ENCODE measurements at places on chromosomes 16 and 17.
A peak's percentile ranks its signal among the peaks of the same experiment; 100 is the strongest.

DNA sequence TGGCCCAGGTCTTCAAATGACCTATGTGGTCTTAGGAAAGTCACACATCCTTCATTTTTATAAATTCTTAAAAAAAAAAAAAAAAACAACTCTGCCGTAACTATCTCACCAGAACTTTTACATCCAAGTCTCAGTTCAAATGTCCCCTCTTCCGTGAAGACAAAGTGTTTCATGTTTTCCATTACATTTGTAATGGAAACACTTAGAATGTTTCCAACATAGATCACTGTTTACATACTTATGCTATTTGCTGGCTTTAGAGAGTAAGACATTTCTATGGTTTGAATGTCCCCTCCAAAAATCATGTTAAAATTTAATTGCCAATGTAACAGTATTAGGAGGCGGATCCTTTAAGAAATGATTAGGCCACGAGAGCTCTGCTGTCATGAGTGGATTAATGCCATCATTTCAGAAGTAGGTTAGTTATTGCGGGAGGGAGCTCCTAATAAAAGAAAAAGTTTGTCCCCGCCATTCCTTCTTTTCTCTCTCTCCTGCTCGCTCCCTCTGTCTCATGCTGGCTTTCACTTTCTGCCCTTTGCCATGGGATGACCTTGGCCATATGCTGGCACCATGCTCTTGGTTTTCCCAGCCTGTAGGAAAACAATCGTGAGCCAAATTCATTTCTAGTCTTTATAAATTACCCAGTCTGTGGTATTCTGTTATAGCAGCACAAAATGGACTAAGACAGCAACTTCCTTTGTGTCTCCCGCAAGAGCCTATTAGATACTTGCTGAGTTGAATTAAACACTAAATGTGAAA is 887.8 kb upstream of the SOX9 start:
- DNase-seq = no peak

DNA sequence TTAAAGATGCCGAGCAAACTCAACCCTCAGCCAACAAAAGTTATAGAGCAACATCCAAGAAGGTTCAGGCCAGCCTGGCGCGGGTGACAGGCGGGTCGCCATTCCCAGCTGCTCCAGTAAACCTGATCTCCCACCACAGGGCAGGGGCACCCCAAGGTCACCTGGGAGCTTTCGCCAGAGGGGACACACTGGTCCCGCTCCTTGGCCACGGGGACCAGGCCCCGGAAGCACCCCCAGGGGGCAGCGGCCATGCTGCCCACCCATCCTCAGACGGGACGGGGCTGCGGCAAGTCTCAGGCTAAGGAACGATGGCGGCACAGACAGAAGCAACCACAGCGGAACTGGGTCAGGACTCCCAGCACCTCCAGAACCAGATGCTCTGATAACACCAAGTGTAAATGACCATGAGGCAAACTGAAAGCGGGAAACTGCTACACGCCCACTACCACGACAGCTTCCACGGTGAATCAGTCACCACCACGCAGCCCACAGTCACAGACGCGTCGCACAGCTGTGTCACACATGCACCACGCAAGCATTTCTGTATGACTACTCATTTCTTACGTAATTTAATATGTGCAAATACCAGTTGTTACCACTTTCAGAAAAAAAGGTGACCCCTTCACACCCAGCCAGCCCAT is 14.1 kb upstream of the CCDC154 start:
- DNase-seq = no peak

- DNase-seq = peak; percentile 79
These were observed 656 bp upstream of the GEMIN4 start for GRCh38 chr17:752620-753219.

- DNase-seq = peak; percentile 96
These were observed at the start of gene CFDP1 for GRCh38 chr16:75432828-75433731. Gene CFDP1 (minus strand): TSS chr16:75433503. CDS start chr16:75433352, 151 bp downstream.

GRCh38 chr17:60989379-60989778 is 311.7 kb downstream of the BCAS3 start:
- no peak for DNase-seq

DNA sequence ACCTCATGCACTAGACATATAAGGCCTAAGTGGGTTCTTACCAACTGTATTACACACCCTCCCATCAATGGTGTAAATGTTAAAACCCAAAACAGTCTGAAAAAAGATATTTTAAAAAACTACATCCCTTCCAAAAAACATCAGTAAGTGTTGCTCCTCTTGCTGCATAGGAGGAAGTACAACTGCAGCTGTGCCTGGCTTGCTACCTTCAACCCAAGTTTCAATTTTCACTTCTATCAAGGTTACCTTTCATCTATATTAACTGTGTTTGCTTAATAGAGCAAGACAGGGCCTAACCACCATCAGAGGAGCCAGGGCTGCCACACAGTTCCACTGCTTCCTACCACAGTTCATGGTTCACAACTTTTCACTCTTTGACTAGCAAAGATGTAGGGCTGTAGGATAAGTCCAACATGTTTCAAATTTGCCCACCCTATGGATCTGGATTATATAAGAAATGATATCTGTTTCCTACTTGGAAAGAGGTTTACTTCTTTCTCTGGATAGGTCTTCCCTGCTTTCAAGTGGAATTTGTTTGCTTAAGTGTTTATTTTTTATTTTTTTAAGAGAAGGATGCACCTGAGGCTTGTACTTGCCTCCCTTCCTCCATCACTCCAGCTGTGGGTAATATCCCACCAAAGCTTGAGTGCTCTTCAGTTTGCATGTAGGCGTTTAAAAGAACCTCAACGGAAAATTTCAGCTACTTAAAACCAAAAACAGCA is 56.7 kb downstream of the GRB7 start:
- DNase-seq = no peak

DNA sequence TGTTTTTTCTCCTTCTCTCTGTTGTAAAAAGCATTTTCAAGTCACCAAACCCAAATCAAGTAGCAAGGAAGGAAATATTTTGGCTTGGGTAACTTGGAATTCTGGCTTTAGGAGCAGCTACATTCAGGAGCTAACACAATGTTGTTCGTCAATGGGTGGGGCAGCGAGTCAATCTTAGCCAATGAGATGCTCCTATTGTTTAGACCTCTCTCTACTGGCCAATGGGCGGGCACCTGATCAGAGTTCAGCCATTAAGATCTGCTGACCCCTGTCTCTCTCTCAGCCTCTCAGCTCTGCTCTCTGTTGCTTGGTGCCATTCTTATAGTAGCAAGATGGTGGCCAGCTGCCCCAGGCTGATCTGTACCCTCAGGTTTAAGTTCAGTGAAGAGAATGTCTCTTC is 83.2 kb downstream of the IRX3 start:
- no peak for DNase-seq

DNA sequence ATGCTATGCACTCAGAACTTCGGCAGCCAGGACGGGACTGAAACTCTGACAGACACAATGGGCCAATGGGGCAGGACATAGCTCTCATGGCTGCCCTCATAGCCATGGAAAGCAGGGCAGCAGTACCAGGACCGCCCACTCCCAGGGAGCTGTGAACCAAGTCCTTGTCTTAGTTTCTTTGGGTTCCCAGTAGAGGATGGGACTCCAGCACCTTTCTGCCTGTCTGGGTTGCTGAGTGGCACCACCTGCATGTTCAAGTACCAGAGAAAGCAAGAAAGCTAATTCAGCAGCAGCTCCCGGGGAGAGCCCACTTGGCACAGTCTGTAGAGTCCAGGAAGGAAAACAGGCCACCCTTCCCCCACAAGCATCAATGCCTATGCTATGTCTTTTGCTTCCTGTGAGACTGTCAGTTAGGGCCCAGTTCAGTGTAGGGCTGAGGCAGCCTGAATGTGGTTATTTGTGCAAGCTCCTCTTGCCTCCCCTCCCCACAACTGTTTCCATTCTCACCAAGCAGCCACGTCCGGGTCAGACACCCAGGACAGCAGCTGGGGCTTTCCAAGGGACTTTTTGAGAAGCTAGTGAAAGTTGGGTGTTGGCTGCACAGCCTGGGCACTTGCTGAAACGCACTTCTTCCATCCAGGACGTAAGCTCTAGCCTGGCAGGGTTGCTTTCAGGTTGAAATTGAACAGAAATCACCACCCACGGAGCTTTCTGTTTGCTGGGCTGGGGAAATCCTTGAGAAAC is 7.8 kb downstream of the SUPT4H1 start:
- DNase-seq = no peak

DNA sequence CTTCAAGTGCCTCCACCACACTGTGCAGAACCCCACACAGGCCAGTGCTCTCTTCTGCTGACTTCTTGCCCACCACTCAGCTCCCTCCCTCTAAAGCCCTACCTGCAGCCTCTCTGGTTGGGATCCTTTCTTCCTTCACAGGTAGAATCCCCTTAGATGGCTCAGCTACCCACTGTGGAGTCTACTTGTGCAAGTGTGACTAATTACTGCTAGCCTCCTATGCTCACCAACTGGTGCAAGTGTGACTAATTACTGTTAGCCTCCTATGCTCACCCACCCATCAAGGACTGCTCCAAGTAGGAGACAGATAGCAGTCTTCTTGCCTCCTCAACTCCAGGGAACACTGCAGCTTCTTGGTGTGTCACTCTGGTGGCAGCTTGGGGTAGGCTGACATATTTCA is 43.6 kb downstream of the TEX14 start:
- DNase-seq = no peak

- no peak for DNase-seq
These were observed 4.5 kb upstream of the CCL14 start for GRCh38 chr17:35991075-35991474.

DNA sequence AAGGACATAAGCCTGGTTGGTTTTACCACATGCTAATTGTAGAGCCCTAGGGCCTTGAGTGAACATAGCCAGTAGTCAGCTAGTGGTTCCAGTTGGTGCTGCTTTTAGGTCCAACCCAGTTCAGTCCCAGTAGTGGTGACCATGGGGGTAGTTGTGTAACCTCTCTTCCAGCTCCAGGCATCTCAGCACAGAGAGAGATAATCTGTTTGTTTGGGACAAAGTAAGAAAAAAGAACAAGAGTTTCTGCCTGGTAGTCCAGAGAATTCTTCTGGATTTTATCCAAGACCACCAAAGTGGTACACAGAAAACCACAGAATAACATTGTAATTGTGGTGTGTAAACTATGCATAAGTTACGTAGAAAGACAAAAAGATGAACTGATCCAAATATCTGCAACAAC is 5.2 kb upstream of the CCL13 start:
- DNase-seq = peak; percentile 63

DNA sequence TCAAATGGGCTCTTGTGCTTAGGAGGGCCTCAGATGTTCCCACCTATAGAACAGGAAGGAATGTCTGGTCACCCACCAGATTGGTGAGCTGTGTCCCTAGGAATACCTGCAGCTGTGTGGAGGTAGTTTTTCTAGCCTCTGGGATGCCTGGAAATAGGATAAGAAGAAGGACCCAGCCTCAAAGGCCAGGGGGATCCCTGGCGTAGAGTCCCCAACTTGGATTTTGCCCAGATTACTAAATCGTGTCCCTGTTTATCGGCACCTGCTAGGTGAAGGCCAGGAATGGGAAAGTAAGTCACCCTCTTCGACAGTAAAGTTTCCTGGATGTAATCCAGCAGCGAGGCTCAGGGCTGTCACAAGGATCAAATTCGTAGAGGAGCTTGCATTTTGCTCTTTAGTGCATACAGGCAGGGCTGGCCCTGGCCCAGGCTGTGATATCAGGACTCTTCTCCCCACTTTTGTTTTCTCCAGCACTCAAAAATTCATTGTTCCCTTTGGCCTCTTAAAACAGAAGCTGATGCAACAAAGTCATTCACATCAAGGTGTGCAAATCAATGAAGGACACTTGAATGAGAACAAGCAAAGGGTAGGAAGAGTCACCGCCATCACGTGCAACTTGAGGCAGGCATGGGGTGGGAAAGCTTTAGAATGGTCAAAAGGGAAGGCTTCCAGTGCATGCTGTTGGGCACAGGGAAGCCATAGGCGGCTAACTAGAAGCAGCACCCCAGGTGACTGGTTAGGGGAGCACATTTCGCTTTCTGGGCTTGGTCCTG is 7.5 kb downstream of the SLC13A2 start:
- DNase-seq = no peak

- DNase-seq = no peak
These were observed 12.6 kb downstream of the GRB7 start for GRCh38 chr17:39750131-39751015.

- DNase-seq = no peak
These were observed 216.0 kb downstream of the SEC14L1 start for GRCh38 chr17:77356690-77357201.

- DNase-seq = no peak
These were observed 11.6 kb downstream of the HBQ1 start for GRCh38 chr16:191831-192230.

DNA sequence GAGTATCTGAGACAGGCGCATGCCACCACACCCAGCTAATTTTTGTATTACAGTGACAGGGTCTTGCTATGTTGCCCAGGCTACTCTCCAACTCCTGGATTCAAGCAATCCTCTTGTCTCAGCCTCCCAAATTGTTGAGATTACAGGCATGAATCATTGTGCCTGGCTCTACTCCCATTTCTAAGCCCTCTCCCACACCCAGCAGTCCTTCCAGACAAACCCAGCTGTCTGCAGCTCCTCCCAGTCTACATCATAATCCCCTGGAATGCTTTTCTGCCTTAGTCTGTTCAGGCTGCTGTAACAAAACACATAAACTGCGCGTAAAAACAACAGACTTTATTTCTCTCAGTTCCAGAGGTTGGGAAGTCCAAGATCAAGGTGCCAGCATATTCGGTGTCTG is 144.5 kb downstream of the GRIN2A start:
- DNase-seq = no peak

DNA sequence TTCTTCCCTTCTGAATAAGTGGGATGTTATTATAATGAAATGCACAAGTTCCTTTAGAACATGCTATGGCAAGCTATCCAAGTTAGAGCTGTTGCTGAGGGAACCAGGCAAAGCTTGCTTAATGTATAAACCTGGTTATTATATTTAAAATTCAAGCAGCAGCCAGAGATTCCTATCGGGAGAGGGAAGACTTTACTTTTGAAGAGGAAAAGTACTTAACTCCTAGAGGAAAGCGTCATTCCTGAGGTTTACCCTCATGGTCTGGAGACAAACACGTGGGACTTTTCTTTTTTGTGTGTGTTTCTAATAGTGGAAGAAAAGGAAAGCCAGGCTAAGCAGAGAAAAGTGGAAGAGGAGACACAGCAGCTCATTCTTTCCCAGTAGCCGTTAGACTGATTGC is 39.9 kb upstream of the MYH10 start:
- DNase-seq = no peak

DNA sequence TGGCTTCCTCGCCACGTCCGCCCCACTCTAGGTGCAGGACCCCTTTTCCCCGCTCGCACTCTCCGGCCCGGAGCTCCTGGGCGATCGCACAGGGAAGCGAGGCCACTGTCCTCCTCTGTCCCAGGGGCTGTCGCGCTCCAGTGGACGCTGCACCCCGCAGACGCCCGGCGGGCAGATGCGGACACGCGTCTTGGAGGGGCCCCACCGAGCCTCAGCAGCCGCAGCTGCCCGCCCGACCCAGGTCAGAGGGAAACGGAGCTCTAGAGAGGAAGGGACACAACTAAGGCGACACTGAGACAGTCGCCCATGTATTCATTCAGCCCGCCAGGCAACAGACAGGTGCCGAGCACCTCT is 726 bp upstream of the SLC13A5 start:
- DNase-seq = no peak

GRCh38 chr16:88653101-88653500 is 2.2 kb upstream of the CYBA start:
- no peak for DNase-seq

- DNase-seq = no peak
These were observed 2.0 kb downstream of the WNK4 start for GRCh38 chr17:42782166-42783061.
